ENCODE measurements at places on chromosomes 7 and 10.
A peak's percentile ranks its signal among the peaks of the same experiment; 100 is the strongest.

- peaks cover 93% of the 10 kb centered on the region for H3K27me3 ChIP-seq
- H3K4me1 ChIP-seq: peaks cover 30% of the 10 kb centered on the region
- H3K36me3 ChIP-seq: no peaks in the 10 kb centered on the region
- no peak overlapping the region for H3K27ac ChIP-seq
- peak overlapping the region; percentile 49 for H3K4me3 ChIP-seq
Observed at GRCh38 chr10:117134056-117134305, 4.1 kb downstream of the VAX1 start.

- H3K4me3 ChIP-seq: no peak overlapping the region
- H3K27ac ChIP-seq: no peak overlapping the region
- H3K27me3 ChIP-seq: peaks cover 34% of the 10 kb centered on the region
- peaks cover 3% of the 10 kb centered on the region for H3K36me3 ChIP-seq
Observed at GRCh38 chr7:44184206-44184872, 4.9 kb downstream of the GCK start.

DNA sequence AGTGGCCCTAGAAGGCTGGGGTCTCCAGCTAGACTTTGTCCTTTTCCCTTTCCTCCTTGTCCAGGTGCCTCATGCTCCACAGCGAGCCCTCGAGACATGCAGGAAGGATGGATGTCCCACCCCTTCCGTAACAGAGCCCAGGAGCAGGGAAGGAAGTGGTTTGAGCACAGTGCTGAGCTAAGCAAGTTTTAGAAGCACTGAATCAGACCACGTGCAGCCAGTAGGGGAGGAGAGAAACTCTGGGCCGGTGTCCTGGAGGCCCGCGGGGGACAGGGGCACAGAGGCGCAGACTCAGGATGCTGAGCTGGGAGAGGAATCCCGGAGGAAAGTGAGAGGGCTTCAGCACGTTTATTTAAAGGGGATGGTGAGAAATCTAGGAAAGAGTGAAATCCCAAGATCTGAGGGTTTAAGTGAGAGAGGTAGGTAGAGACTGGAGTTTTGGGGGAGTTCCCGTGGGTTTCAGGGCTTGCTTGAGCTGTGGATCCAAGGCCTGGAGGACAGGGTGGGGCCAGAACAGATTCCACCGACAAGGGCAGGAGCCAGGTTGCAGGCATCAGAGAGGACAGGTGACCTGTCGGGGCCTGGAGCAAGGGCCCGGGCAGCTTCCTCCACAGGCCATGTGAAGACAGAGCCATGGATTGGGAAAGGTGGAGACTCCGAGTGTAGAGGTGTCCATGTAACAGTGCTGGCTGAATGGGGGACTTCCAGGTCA is 4.4 kb upstream of the IRF5 start:
- H3K4me3 ChIP-seq: peak overlapping the region; percentile 52
- H3K4me1 ChIP-seq: peaks cover 20% of the 10 kb centered on the region
- peaks cover 17% of the 10 kb centered on the region for H3K27me3 ChIP-seq

- peaks cover 15% of the 10 kb centered on the region for H3K27me3 ChIP-seq
- no peaks in the 10 kb centered on the region for H3K4me1 ChIP-seq
- no peak for DNase-seq
- H3K4me3 ChIP-seq: no peak overlapping the region
- no peak overlapping the region for H3K27ac ChIP-seq
- H3K36me3 ChIP-seq: no peaks in the 10 kb centered on the region
Observed at GRCh38 chr10:69769395-69769992, 32.2 kb upstream of the COL13A1 start.

DNA sequence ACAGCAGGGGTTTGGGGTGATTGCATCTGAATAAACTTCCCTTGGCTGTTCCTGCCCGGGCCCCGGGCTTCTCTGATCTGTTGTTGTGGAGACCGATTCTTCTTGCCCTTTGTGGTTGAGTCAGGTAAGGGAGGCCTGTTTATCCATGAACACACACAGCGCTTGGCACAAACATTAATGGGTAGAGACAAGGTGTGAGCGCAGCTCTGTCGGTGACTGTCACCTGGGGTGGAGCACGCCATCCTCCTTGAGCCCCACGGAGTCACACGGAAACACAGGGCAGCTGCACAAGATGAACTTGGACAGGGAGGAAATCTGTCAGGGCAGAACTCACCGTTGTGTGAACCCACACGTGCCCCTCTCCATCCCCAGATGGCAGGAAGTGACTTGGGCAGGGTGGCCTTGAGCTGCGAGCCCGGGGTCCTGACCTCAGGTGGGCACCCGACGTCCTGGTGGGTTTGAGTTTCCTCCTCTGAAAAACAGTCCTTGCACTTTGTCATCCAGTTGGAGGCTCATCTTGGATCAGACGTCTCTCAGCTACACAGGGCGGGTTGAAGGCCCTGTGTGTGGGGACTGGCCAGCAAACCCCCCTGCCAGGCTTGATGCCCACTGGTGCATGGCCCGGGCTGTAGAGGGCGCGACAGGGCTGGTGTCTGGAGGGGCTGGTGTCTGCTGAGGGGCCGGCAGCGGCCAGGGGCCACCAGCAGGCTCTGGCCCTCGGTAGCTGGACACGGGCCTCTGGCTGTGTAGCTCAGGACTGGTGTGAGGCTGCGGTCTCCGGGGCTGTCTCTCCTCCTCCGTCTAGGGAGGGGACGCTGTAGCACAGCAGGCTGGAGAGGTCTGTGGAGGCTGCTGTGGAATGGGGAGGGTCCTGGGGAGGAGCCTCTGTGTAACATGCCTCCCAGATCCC is 24.2 kb upstream of the SHH start:
- no peaks in the 10 kb centered on the region for H3K36me3 ChIP-seq
- DNase-seq: no peak
- H3K4me3 ChIP-seq: no peak overlapping the region

GRCh38 chr10:43926875-43927406 is 278.3 kb upstream of the ZNF32 start:
- peaks cover 9% of the 10 kb centered on the region for H3K4me1 ChIP-seq
- DNase-seq: no peak
- no peak overlapping the region for H3K4me3 ChIP-seq
- H3K27ac ChIP-seq: no peak overlapping the region
- H3K36me3 ChIP-seq: no peaks in the 10 kb centered on the region

DNA sequence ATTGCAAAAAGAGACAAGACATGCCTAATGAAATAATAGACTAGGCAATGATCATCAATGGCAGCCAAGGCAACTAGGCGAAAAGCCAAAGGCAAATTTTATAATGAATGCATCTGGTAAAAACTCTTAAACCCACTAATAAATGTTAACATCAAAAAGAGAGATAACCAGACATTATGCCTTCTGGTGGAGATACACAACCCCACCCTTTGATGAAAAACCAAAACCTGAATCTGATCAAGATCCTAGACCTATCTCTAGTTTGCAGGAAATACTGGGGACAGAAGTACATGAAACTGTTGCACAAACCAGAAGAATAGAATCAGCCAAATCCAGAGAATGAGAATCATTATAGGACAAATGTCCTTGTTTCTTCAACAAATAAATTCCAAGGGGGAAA is 22.0 kb upstream of the GSAP start:
- no peak overlapping the region for H3K4me3 ChIP-seq
- H3K27ac ChIP-seq: no peak overlapping the region
- no peaks in the 10 kb centered on the region for H3K36me3 ChIP-seq

- H3K27me3 ChIP-seq: no peaks in the 10 kb centered on the region
- H3K36me3 ChIP-seq: peaks cover 12% of the 10 kb centered on the region
- peak overlapping the region; percentile 94 for H3K27ac ChIP-seq
- peak; percentile 65 for DNase-seq
- peaks cover 42% of the 10 kb centered on the region for H3K4me1 ChIP-seq
Observed at GRCh38 chr7:2530071-2530987, 10.8 kb downstream of the LFNG start.

GRCh38 chr10:129505500-129506075 is 38.5 kb downstream of the MGMT start:
- no peak for DNase-seq
- peaks cover 28% of the 10 kb centered on the region for H3K4me1 ChIP-seq
- no peak overlapping the region for H3K4me3 ChIP-seq
- H3K36me3 ChIP-seq: no peaks in the 10 kb centered on the region
- H3K27ac ChIP-seq: no peak overlapping the region
